ENCODE measurements at places on chromosomes 5 and 9.

DNA sequence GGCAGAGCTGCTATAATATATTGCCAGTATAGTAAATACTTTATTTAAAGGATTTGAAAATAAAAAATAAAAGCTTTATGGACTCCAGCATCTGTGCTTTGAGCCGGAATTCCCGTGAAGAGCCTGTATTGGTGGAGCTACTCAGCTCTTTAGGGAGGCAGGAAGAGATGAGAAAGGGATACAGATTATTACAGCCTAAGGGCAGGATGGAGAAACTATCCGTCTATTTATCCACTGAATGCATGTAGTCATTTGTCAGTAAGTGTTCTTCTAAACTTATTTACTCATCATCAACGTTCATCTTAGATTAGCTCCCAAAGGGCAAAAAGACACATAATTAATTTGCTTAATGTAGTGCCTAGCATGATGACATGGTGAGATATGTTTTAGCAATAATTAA lies 48.4 kb downstream of the SLC1A1 start:
- DNase-seq: no peak

GRCh38 chr5:4907571-4907970 lies 232.6 kb upstream of the ADAMTS16 start:
- no peak for DNase-seq

DNA sequence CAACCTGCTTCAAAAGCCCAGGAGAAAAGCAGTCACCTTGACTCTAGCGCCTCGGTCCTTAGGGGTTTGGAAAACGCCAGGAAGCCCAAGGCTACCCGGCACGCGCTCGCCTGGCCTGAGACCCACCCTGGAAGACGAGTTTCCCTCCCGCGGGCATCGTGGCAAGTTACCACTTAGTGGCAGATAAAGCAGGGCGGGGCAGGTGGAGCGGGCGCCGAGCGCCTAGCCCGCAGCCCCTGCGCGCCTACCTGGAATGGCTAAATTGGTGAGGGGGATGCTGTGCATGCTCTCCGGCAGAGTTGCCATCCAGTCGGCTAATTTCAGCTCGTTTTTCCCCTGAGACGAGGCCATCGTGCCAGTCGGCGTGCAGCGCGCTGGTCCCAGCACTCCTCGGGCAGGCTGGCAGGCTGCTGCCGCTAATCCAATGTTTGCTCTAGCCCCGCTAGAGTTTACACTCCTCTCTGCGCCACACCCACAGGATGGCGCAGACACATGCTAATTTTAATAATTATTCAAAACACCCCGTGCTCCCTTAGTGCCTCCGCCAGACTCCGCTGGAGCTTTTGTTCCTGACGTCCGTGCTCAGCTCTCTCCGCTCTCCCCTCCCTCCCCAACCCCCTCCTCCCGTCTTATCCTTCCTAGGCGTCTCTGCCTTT lies at the start of gene PLCXD3:
PLCXD3 (minus strand) TSS at position 426 of the 656 bp plus-strand sequence; CDS start at position 351, 75 bp downstream.
- no peak for DNase-seq

- DNase-seq: no peak
These were observed 126.1 kb upstream of the IFNE start for GRCh38 chr9:21608200-21608599.

DNA sequence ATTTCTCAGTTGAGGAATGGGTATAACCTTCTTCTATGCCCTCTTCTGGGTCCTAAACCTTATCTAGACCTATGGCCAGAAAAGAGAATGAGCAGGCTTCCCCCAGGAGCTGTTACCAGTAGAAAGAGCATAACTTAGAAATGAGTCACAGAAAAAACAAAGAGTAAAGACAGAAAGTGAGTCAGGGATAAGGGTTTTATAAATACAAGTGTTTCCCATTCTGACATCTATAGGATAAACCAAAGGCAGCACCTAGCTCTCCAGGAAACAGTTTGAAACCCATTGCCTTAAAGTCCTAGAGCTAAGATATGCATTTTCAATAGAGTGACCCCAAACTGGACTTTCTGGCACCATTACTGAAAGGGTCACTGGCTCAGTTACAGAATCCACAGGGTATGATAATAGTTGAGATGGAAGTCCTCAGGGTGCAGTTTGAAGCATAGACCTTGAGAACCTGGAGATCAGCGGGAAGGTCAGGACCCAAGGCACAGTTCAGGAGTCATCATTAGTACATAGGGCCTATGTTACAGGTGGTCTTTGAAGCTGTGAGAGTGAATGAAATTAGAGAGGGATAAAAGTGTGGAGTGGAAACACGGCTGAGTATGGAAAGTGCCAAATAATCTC lies 42.7 kb upstream of the LIFR start:
- DNase-seq: no peak

- DNase-seq: no peak
These were observed 418.3 kb downstream of the CDH10 start for GRCh38 chr5:24226479-24226878.

- DNase-seq: no peak
These were observed 16.6 kb upstream of the MLANA start for GRCh38 chr9:5874048-5874447.

DNA sequence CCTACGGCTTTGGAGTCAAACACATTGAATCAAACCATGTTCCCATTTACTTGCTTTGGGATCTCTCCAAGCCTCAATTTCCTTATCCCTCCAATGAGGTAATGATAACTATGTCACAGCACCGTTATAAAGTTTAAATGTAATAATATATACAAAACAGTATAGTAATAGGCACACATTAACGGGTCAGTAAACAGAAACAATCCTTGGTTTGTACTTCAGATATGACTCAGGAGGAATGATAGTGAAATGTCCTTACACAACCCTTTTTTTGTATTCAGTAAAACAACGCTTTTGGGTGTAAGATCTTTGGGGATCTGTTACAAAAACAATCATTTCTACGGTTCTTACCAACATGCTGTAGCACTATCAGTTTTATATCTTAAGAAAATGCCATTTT lies 178.5 kb upstream of the GNA14 start:
- no peak for DNase-seq

DNA sequence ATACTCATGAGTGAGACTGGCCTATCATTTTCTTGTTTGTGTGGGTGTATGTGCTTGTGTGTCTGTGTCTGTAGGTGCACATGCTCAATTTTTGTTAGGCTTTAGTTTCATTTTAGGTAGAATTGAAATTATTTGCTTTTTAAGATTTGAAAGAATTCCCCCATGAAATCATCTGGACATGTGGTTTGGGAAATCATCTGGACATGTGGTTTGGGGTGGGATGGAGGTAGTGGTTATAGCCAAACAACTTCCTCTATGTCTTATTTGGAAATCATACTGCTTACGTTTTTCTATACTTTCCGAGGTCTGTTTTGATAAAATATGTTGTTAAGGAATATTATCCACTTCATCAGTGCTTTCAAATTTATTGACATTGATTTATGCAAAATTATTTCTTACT lies 485.4 kb upstream of the CLINT1 start:
- DNase-seq: no peak

DNA sequence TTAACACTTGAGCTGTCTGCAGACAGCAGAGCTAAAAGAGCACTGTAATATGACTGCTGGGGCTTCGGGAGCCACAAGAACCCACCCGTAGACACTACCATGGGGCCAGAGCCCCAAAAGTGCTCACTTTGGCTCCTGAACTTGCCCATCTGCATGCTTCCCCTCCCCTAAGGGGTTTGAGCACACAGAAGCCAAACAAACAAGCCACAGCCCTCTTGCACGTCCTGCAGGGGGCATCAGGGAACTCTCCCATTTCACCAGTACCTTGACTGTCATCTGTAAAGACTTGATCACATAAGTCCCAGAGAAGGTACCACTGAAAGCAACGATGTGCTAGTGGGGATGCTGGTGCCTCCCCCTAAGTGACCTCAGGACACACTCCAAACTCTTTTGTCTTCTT lies 681.8 kb downstream of the SEMA5A start:
- DNase-seq: no peak

GRCh38 chr9:94680621-94681020 lies 41.3 kb upstream of the FBP1 start:
- no peak for DNase-seq

- DNase-seq: no peak
These were observed 29.0 kb upstream of the GPR150 start for GRCh38 chr5:95590880-95591279.

DNA sequence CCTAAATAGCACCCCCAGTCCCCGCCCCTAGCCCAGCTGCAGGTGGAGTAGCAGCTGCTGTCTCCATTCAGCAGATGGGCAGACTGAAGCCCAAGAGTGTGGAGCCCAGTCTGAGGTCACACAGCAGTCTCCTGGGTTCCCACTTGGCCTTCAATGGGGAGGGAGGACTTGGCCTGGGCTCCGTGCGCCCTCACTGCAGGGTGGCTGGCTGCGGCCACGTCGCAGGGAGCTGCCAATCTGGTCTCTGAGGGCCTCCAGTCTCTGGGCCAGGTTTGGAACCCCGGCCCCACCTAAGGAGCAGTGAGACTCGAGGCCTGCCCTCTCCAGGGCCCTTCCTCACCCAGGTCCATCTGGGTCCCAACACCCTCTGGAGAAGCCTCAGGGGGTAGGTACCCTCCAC lies 7.4 kb downstream of the KIF12 start:
- DNase-seq: no peak

DNA sequence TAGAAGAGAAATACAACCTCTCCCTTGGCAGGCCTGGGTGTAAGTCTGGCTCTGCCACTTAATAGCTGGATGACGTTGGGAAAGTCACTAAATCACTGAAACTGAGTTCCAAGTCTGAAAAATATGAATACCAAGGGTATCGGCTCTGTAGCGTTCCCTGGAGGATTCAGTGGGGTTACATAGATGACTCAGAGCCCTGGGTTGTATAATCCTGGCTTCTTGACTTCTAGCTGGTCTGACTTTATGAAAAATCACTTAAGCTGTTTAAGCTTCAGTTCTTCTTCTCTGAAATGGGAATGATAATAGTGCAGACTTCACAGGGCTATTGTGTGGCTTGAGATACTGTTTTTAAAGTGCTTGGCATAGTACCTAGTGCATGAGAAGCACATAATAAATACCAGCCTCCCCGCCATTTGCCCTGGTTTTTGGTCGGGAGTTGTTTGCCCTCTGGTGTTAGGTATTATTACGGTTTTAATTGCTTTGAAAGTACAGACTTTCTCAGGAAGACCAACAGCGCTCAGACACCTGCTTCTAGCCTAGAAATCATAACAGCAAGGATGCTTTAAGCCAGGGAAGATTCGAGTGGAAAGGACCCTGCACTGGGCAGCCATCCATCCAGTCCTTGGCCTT lies 43.0 kb downstream of the CYFIP2 start:
- DNase-seq: no peak

DNA sequence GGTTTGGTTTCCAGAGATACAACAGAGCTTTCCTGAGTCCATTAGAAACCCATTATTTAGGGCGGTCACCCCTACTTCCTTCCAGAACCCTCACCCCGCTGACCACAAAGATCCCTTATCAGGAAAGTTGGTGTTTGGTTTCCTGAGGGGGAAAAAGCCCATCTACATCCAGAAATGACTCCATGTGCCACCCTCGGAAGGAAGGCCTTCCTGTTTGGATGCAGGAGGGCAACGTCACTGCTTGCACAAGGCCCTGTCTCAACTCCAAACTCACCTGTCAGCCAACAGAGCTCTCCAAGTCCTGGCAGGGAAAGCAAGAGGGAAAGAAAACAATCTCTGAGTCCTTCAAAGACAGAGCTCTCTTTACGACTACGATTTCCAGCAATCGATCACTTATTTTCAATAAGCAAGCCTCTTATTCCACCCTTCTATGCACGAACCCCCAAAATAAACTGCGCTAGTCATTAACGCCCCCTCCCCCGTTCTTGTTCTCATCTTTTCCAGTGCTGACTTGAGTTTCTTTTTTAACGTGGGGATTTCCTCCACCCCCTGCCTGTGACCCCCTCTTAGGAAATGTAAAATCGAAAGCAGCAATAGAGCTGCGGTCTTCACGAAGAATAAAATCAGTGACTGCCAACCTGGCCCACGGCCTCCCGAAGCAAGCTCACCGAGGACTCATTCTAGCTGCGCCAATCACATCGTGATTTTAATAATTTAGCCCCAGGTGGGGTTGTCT lies 35.7 kb upstream of the NTNG2 start:
- no peak for DNase-seq

DNA sequence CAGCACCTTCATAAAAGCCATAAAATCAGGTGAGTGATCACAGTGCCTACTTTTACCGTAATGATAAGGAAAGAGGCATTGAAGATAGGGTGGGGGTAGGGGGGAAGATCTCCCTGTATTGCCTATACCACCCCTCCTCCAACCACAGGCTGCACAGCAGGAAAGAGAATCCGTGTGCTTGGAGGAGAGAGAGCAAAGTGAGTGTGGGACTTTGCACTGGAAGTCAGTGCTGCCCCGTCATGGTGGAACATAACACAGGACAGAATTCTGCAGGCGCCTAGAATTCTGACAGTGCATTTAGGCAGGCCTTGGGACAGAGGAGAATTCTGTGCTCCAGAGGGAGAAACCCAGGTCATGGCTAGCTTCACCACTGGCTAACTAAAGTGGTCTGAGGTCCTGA lies 3.5 kb upstream of the C5 start:
- DNase-seq: no peak

GRCh38 chr5:156686796-156687195 lies 163.3 kb upstream of the PPP1R2B start:
- no peak for DNase-seq

- no peak for DNase-seq
These were observed 7.8 kb upstream of the GPX8 start for GRCh38 chr5:55151923-55152842.

GRCh38 chr5:177509381-177509951 lies at the start of gene DOK3:
Gene DOK3 (minus strand): TSS chr5:177509826. CDS start chr5:177509540, 286 bp downstream.
- DNase-seq: no peak

DNA sequence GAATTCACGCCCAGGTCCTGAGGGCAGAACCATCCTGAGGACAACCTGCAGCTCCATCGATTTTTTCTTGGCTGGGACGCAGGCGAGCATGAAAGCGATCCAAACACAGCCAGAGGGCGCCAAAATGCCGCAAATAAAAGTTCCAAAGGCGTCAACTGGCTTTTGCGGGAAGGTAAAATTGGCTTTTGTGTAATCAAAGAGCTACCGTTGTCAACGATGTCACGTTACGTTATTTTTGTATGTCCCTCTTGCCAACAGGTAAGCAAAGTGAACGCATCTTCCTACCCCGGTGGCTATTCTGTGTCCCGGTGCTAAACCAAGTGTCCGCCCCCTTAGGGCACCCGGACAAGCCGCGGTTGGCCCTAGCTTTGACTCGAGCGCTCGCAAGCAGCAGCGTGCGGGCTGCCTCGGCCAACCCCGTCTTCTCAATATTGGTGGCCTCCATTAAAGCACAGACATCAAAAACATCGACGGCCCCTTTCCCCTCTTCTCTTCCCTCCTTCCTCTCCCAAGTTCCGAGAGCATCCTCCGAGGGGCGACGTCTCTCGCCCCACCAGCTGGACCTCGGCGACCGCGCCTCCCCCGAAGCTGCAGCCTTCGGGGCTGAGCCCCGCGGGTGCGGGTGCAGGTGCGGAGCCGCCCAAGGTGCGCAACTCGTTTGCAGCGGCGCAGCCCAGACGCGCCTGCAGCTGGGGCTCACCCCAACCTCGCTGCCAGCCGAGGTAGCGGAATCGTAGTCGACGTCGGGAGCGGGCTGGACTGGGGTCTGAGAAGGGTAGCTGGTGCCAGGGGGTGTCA lies 1.1 kb upstream of the BASP1 start:
- no peak for DNase-seq

Data from stimulated activated CD4-positive, alpha-beta T cell treated with anti-CD3 and anti-CD28 coated beads, TNF-alpha, amount 100 ng/mL, for 24 hours (primary cell).